ENCODE measurements at places on chromosomes 4 and X.
A peak's percentile ranks its signal among the peaks of the same experiment; 100 is the strongest.

- no peak for DNase-seq
These were observed 230.7 kb upstream of the GK2 start for GRCh38 chr4:79638735-79639134.

- DNase-seq: no peak
These were observed 1.4 kb downstream of the ARX start for GRCh38 chrX:25014366-25014838.

GRCh38 chr4:87041141-87041540 lies 106.3 kb downstream of the AFF1 start:
- no peak for DNase-seq

DNA sequence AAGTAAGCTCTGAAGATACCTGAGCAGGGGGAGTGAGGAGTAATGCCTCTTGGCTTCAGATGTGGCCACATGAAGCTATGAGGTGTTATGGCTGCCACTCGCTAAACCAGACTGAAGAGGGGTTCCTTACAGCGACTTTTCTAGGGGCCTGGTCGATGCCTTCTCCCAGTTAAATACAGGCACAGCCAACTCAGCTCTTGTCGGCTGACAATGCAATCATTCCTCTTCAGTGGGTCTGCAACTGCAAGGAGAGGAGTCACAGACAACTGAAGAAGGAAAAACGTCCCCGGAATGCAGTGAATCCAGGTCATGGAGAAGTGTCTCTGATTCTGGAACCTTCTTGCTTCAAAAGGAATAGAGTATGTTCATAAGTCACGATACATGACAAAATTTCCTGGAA lies 106.4 kb downstream of the RNF150 start:
- no peak for DNase-seq

DNA sequence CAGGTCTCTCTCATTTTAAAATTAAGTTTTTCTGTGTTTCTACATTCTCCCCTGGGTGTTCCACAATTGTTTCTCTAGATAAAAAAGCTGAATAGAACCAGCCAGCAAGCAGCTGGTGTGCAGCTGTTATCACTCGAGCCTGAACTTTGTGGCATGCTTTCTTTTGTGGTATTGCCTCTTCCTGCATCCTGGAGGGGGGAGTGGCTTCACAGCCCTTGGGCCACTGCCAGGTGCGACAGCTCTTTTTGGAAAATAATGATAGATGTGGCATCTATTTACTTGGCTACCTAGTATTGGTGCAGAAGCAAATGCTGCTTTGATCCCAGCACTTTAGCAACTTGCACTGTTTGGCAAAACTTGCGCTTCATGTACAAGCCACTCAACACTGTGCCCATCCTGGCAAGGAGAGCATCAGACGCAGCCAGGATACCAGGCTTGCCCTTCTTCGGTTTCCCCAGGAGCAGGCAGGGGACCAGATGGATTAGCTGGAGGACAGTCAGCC lies 69.4 kb downstream of the HMGB2 start:
- DNase-seq: peak; percentile 42

- DNase-seq: no peak
These were observed 152.6 kb downstream of the AFAP1 start for GRCh38 chr4:7787067-7787466.

GRCh38 chr4:81118086-81118485 lies 87.6 kb downstream of the BMP3 start:
- DNase-seq: no peak

GRCh38 chr4:40375620-40376019 lies 40.5 kb downstream of the CHRNA9 start:
- no peak for DNase-seq

DNA sequence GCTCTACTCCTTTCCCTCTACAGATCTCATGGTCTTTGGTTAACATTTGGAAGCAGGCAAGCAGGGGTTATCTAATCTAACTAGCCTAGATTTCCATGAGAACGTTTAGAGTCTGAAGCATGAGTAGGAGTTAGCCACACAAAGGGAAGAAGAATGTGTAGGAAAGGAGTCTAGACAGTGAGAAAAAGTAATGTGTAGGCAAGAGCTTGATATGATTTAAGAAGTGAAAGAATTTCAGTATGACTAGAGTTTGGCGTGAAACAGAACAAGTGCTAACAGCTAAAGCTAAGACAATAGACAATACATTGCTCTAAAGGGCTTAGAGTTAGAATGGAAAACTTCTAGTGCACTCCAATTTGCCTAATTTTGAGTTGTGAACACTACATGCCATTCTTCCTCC lies 10.8 kb downstream of the CXCL8 start:
- DNase-seq: no peak

- DNase-seq: no peak
These were observed 649 bp upstream of the VBP1 start for GRCh38 chrX:155215443-155216178.

GRCh38 chr4:26061248-26061986 lies 147.4 kb downstream of the SMIM20 start:
- DNase-seq: peak; percentile 30

DNA sequence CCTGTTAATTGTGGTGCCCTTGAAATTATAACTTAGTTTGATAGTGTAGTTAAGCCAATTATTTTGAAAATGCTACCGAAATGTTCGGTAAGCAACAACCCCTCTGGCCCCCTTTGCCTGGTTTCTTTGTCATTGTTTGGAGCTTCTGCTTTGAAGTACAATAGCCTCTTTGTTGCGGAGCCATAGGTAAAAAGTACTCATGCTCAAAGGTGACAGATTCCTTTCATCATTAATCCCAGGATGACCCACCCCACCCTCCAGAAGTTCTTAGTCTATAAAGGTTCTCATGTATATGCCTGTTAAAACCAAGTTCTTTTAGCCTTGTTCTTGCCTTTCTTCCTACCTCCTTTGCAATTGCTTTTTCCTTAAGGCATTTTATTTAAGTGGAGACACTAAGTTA lies 42.4 kb upstream of the SMARCAD1 start:
- DNase-seq: no peak

GRCh38 chr4:74758551-74759145 lies 35.7 kb downstream of the BTC start:
- DNase-seq: no peak

- DNase-seq: no peak
These were observed 363.0 kb downstream of the MID1IP1 start for GRCh38 chrX:39164212-39164611.

GRCh38 chr4:149746276-149746675 lies 69.4 kb downstream of the IQCM start:
- no peak for DNase-seq

DNA sequence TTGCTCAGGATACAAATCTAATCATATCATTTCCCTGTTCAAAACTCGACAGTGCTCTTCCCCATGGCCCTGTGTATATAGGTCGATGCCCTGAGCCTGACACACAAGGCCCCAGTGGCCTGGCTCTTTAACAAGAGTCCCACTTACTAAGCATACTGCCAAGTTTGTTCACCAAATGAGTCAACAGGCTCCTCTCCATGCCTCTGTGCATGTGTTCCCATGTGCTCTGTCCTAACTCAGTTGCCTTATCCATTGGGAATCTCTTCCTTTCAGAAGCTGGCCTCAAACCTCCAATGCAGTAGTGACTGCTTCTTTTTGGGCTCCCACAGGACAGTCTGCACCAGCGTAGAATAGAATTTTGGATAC lies 18.9 kb upstream of the CXCR3 start:
- DNase-seq: no peak

GRCh38 chrX:123256378-123256777 lies 72.3 kb downstream of the GRIA3 start:
- DNase-seq: no peak

- DNase-seq: no peak
These were observed 102.7 kb upstream of the TENM3 start for GRCh38 chr4:182140547-182140946.

DNA sequence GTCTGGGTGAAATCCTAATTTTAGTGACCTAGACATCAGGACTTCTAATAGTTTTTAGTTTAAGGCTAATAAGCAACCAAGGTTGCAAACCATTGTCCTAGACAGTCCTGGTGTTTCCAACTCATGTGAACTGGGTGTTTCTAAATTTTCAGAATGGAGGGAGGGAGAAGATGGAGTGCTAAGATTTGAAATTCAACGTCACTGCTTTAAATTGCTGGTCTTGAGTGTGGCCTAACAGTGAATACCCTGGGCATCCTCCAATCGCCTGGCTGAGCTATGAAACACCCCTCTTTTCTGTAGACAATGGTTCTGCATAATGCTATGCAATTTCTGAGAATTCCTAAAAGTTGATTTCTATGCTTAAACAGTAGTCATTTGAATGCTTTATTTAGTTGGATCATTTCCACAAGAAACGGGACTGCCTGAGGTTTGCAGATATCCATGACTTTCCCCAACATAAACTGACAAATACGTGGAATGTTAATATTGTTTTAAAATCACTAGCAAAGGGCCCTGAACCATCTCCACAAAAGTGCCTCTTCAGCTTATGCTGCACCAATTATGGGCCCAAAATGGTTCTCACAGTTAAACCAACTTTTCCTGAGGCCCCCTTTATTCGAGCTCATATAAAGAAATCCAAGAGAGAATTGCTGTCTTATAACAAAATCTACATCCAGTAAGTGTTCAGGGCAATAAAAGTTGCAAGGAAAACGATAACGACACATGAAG lies 1.1 kb downstream of the FBXL5 start:
- DNase-seq: peak; percentile 32

GRCh38 chr4:162700815-162701361 lies 465.8 kb downstream of the NAF1 start:
- no peak for DNase-seq

All from BE2C (cell line).